Fibroblast of lung (primary cell): ENCODE measurements at places on chromosomes 2 and 18.

DNA sequence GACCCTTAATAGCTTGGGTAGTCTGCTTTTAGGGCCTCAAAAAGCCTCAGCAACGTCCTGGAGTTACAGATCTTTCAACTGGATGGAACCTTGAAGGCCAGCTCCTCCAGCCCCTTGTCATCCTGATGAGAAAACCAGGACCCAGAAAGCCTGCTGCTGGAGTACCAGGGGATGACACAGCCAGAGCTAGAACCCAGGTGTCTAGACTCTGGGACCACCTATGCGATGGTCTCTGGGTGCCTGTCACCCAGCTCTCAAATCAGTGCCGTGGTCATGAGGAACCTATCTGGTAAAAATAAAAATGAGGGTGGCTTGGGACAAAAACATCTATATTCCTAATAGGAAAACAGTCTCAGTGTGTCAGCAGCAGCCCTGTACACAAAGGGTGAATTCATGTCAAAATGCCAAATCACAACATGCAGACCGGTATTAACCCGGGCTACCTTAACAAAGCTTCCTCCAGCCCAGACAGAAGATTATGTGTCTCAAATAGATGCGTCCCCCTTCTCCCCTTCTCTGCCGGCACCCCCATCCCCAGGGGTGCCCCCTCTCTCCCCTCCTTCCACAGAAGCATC is 28.5 kb downstream of the SMAD7 start:
- DNase-seq: no peak

- peak; percentile 89 for DNase-seq
These were observed 286.9 kb downstream of the TMX3 start for GRCh38 chr18:68427951-68428401.

DNA sequence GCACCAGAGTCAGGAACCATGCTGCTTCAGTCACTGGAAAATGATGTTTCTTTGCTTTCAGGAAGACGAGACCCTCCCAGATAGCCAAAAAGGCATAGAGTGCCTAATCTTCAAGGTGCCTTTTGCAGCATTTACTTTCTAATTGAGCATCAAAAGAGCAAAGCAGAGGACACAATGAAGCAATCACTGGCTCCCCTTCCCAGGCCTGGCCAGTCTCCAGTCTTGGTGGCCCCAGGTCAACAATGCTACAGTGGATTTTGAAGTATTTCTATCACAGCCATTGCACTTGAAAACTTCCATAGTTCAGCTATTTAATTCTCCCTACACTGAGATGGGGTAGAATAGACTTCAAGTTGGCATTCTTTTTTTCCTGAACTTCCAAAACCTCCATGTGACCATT is 15.4 kb downstream of the ZBTB7C start:
- DNase-seq: no peak

DNA sequence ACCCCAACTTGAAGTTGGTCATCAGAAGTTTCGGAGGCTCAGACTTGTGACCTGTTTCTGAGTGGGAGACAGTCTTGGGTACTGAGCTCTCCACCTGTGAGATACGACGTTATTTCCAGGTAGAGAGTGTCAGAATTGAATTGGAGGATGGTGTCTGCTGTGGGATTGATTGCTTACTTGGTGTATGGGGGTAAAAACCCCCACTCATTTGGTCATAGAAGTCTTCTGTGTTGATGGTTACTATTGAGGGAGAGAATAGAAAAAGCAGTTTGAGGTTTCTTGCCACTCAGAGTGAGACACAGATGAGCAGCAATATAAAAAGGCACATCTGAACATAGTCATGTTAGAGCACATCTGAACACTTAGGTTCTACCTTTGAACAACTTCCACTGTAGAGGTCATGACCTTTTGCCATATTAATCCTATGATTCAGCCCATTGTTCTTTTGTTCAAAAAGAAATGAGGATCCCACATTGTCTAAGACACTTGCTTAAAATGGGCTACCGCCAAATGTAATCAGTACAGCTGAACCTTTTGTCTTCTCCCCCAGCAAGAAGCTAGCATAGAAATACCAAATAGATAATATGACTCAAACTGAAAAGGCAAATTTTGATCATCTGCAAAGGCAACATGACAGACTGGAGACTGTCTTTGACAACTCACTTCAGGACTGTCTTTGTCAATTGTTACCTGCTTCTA is 73.3 kb downstream of the NAB1 start:
- no peak for DNase-seq

- DNase-seq: no peak
These were observed 12.6 kb upstream of the EIF2AK3 start for GRCh38 chr2:88639865-88640264.

GRCh38 chr2:96502891-96503636 is 2.1 kb downstream of the NEURL3 start:
- DNase-seq: no peak

GRCh38 chr2:32427672-32428610 is 71.1 kb downstream of the BIRC6 start:
- peak; percentile 28 for DNase-seq

- no peak for DNase-seq
These were observed 4.7 kb upstream of the ADCY3 start for GRCh38 chr2:24924732-24925131.

DNA sequence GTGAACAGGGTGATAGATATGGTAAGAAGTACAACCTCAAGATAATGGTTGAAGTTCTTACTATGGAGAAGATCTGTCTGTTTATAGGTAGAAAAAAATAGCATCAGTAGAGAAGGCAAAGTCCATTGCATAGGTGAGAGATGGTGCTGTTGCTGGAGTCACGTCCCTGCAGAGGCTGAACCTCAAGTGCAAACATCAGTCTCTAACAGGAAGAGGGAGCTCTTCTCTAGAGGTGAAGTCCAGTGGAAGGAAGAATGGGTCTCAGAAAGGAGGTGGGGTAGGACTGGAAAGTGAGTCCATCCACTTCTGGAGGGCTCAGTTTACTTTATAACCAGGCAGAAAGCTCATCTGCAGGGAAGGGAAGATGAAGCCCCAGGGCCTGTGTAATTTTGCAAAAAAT is 337.7 kb downstream of the MEIS1 start:
- DNase-seq: no peak

GRCh38 chr2:229090225-229090624 is 180.9 kb downstream of the PID1 start:
- DNase-seq: peak; percentile 24

GRCh38 chr2:126777620-126777978 is 121.1 kb upstream of the TEX51 start:
- no peak for DNase-seq

GRCh38 chr2:119438128-119438656 is 6.5 kb downstream of the TMEM37 start:
- DNase-seq: no peak

DNA sequence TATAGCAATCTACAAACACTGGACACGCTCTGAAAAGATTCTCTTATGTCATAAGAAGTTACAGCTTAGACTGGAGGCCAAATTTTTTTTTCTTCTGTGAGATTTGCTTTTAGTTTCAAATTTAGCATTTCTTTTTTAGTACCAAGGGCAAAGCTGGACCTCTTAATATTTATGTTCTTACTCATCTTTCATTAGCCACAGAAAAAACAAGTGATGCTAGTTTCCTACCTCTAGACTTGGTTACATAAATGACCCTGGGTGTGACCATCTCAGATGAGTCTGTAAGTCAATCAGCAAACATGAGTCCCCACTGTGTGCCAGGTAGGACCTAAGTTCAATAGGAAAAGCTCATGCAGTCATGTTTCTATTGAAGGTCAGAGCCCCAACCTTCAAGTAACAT is 94.4 kb downstream of the MEP1B start:
- peak; percentile 32 for DNase-seq

DNA sequence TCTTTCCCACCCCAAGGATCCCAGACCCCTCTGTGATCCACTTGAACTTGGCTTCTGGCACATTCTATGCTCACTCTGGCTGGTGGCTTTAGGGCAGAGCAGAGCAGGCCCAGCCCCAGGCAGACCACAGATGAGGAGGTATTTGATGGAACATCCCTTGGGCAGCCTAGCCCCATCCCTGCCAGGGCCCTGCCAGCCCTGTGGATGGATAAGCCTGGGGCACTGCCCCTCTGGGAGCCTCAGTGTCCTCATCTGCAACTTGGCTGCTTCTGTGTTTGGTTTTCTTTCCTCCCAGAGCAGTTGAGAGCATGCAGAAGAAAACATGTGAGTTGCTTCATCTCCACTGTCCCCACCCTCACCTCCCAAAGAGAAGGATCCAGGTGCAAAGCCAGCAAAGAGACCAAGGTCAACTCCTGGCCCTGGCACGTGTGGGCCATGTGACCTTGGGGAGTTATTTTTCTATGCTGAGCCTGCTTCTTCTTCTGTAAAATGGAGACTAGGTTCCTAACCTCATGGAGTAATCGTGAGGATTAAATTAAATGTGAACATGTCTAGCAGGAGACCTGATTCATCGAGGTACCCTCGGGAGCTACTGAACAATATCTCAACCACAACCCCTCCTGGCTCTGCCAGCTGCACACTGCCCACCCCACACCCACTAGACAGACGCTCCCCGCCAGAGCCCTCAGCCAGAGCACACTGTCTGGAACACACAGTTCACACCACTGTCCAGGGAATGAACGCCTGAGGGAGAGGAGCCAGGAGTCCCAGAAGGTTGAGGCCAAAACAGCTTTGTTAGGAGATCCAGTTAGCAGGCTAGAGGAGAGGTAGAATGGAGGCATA is 14.6 kb upstream of the TNS1 start:
- no peak for DNase-seq

DNA sequence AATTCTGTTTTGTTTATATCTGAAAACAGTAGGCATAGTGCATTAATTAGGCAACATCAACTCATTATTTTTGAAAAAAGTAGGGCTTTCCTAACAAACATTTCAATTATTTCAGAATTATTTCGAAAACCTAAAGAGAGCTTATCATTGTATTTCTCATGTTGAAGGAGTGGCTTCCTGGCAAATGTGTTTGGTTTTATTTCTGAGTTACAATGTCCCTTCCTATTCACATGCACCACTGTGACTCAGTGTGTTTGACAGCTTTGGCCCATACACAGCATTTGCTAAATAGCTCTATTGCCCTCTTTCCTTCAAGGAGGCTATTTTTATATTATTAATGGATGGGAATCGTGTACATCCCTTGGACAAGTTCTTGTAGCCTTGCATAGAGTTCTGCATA is 205.9 kb downstream of the PTGR3 start:
- peak; percentile 44 for DNase-seq

DNA sequence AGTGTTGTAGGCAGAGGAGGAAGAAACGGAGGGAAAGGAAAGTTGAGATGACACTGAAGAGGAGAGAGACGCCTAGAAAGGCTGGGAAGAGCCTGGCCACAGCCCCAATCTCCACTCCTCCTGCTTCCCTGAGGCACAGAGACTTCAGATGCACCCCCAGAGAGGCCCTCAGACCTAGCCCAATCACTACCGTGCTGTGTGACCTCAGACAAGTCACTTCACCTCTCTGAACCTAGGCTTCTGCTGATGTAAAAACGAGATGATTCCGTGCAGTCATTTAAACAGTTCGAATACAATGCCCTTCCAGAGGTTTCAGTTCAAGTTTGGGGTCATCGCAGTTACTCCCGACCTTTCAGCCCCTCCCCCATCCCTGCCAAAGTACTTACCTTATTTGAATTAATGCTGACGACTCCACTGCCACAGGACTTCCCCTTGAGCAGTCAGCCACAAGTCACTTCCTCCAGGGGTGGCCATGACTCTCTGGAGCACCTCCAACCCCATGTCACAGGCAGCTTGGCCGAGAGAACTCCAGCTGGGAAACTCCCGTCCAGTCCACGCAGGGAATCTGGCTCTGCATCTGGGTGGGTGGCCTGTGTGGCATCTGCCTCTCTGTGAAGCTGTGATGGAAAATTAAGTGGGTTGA is 105.2 kb upstream of the ID2 start:
- no peak for DNase-seq

GRCh38 chr2:146079216-146079615 is 1559.3 kb upstream of the ZEB2 start:
- peak; percentile 36 for DNase-seq

GRCh38 chr2:119449521-119449920 is 17.9 kb downstream of the TMEM37 start:
- no peak for DNase-seq

GRCh38 chr18:11310476-11311086 is 161.2 kb upstream of the PIEZO2 start:
- no peak for DNase-seq

DNA sequence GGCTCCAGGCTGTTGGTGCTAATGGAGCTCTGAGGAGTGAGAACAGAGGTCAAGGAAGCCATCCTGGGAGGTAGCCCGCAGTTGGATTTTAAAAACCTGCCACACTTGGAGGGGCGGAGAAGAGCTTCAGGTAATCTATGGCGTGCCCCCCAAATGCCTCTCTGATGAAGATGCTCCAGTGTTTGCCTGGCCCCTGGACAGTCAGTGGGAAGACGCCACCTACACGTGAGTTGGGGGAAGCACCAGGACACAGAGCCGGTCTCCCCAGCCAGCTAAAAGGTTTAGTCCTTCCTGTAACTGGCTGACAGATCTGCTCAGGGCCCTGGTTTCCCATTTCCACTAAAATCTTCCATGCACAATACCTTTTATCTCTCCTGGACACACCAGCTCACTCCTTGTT is 225.0 kb downstream of the TTC32 start:
- no peak for DNase-seq

DNA sequence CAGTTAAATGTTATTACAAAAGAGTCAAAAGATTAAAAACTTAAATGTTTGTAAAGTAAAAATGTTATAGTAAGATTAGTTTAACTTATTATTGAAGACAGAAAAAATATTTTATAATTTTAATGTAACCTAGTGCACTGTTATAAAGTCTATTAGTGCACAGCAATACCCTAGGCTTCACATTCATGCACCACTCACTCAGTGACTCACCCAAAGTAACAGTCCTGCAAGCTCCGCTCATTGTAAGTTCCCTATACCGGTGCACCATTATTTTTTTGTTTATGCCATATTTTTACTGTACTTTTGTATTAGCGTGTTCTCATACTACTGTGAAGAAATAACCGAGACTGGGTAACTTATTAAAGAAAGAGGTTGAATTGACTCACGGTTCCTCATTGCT is 759.7 kb upstream of the CDH7 start:
- no peak for DNase-seq

DNA sequence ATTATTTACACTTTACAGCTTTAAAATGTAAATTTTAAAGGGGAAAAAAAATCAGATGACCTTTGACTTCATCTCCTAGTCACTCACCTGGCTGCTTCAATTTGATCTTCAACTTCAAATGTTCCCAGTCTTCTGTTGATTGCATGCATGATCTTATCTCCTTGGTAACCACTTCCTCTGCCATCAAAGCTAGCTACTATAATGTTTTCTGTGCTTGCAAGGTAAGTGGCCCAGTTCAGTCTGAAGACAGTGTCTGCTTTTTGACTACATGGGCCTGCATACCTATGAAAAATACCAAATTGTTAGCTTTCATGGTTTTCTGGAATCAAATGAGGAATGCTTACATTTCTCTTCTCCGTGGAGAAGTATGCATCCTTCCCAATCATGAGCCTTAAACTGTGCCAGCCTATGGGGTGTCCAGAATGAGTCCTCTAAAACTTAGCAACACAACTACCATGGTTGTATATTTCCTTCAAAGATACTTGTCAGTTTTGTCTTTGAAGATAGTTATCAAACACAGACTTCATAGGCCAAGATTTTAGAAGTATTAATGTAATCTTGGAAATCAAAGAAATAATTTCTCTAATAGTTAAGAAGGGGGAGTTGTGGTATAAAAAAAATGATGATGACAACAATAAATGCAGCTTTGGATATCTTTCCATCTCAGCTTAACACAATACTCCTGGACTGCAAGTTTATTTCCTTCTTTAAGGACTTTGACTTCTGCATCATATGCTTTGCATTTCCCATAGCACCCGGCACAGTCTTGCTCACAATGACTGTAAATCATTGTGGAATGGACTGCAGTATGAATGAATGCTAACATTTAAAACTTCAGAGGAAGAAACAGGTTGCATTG is 62.1 kb downstream of the DPP4 start:
- no peak for DNase-seq
